Stimulated activated CD8-positive, alpha-beta memory T cell treated with anti-CD3 and anti-CD28 coated beads, Interleukin-7, amount 100 ng/mL, for 4 hours (primary cell): ENCODE measurements at places on chromosomes 11 and 22.

DNA sequence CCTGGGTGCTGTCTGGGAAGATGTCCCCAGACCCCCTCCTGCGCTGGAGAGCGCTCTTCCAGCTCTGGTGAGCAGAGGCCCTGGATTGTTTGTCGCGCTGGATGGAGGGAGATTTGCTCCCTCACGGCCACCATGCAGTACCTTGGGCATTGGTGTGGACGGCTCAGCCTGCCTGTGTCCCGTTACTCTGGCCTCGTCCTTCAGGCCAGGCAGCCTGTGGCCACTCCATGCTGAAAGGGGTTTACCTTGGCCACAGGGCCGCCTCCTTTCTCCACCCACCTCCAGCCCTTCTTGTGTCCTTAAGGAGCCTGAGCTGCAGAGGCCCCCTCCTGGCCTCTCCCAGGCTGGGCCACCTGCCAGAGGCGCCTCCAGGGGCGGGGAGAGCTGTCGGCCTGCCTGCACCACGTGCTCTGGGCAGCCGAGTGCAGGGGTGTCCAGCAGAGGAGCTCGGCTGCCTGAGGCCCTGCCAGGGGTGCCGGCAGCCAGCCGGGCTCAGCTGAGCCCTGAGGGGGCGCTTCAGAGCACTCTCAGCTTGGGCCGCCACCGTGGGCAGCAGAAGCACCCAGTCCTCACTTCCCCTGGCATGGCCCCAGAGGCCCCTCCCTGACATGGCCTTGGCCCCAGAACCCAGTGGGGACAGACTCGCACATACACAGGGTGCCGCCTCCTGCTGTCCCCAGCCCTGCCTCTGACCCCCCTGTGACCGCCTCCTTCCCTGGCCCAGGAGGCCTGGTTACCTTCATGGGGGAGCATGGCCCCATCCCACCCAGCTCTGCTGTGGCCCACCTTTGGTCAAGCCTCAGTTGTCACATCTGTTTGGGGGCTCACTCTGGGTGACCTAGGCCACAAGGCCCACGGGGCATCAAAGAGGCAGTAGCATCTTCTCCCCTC lies 3.4 kb downstream of the CCND1 start:
- DNase-seq = no peak

GRCh38 chr22:50184902-50185374 lies 775 bp upstream of the TRABD start:
- no peak for DNase-seq

GRCh38 chr11:125627236-125627910 lies 2.4 kb downstream of the CHEK1 start:
- no peak for DNase-seq

- peak; percentile 14 for DNase-seq
Measured at GRCh38 chr22:32660292-32660691, 141.2 kb upstream of the TIMP3 start.

GRCh38 chr11:68313574-68314202 lies 1.3 kb downstream of the LRP5 start:
- DNase-seq = no peak

DNA sequence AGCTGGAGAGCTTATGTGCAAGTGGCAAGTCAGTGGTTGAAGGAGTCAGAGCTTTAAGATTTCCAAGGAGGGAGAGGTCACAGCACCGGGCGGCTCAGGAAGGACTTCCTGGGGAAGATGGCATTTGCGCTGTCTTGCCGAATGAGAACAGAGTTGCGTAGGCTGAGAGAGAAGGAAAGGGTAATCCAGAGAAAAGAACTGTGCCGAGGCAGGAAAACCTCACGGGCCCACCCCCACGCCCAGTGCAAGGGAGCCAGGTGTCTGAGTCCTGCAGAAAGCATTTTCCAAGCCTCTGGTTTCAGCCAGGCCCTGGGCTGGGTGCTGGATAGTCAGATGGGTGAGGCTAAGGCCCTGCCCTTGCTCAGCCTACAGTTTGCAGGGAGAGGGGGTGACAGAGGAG lies 3.2 kb upstream of the AP1B1 start:
- DNase-seq = no peak

DNA sequence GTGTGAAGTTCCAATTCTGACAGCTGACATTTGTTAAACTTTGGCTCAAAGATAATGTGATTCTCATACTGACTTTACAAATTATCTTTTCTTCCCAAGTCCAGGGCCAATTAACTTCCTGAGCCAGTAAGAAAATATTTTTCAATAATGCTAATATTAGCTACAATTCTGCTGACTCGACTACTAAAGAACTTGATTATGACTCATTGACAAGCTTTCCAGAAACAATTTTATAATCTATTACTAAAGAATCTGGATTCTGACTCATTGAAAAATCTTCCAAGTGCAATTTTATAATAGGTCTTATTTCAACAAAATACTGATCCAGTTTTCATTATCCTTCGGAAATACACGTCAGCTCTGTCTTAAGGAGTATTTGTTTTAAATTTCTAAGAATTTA lies 12.9 kb upstream of the XKR3 start:
- no peak for DNase-seq

DNA sequence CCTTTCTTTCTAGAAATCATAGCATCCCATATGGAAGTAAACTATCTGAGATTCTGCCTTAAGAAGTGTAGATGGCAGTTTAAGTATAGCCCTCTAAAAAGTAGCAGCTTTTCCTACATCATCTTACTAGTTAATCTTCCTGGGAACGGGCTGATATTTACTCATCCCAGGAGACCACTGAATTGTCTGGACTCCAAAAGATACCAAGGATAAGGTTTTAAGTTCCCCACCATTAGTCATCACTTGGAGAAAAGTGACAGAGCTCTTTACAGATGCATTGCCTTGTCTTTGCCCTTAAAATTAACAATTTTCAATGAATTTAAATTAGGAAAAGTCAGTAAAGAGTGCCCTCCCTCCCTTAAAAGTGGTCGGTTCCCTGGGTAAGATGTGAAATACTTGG lies 129.5 kb downstream of the MAML2 start:
- no peak for DNase-seq

DNA sequence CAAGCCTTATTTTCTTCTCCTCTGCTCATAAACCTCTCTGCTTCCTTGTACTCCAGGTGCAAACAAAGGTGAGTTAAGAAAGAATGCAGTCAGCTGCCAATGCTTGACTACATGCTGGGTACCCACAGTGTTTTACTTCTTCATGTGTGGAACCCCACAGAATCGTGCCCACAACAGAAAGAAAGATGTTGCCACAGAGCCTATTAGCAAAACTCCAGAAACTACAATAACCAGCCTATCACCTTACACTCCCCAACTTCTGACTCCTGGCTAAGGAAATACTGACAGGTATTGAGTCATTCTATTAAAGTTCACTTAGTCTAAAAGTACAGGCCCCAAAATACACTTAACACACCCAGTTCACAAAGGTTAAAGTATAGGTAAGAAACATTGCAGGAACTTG lies 56.9 kb upstream of the CCDC89 start:
- DNase-seq = no peak

GRCh38 chr22:39284142-39284980 lies 35.1 kb downstream of the RPL3 start:
- DNase-seq = no peak

- DNase-seq = no peak
Measured at GRCh38 chr11:41999066-41999465, 539.6 kb upstream of the LRRC4C start.

DNA sequence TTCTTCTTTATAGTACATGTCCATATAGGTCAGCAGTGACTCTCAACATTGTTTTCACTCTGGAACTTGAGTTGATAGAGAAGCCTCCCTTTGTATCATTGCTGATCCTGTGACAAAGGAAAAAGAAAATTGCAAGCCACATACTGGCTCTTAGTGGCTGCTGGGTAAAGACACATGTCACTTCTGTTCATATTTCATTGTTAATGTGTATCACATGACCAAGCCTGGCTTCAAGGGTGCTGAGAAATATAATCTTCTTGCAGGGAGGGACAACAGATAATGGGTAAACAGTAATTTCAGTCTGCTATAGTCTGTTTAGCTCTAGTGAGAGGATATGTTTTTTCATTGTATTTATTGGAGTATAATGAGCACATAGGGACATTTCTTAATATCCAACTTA lies 173.3 kb downstream of the PGR start:
- no peak for DNase-seq

GRCh38 chr22:26541167-26541819 lies 29.0 kb upstream of the TFIP11 start:
- no peak for DNase-seq

DNA sequence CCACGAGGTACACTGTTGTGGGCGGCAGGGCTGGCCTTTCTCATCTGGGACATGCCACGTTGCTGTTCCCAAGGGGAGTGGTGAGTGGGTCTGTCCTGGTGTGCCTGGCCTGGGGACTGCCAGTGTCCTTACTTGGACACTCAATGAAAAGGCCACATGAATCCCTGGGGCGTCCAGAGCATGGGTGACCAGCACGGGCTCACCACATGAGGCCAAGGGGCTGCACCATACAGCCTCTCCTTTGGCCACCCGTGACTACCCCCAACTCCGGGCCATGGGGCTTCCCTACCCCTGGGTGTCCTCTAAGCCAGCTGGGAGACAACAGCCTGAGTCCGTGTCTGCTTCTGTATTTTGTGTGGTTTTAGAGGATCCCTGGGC lies 20.2 kb upstream of the TXNRD2 start:
- DNase-seq = no peak

DNA sequence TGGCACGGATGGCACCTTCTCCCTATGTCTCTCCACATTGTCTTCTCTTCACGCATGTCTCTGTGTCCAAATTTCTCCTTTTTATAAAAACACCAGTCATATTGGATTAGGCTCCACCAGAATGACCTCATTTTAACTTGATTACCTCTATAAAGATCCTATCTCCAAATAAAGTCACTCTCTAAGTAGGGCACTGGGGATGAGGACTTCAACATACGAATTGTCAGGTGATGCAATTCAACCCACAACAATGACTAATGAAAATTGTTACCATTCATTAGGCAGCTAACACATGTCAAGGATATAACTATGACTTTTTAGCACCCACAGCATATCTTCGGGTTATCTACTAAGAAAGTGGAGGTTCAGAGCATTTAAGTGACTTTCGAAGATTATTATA lies 55.5 kb upstream of the USP47 start:
- DNase-seq = no peak

- no peak for DNase-seq
Measured at GRCh38 chr11:119672597-119672996, 56.4 kb downstream of the NECTIN1 start.

DNA sequence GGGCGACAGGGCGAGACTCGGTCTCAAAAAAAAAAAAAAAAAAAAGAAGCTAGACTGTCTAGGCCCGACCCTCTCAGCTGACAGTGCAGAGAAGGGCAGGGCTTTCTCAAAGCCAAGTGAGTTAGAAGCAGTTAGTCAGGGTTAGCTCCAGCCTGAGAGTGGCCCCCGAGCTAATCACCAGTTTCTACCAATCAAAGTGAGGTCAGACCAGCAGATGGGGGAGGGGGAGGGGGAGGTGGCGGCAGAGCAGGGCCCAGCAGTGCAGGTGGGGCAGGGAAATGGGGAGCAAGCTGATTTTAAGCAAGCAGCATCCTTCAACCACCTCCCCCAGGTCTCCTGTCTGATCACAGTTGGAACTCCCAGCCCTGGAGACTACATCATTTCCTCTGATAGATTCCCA lies 55.3 kb upstream of the PRR5 start:
- no peak for DNase-seq

DNA sequence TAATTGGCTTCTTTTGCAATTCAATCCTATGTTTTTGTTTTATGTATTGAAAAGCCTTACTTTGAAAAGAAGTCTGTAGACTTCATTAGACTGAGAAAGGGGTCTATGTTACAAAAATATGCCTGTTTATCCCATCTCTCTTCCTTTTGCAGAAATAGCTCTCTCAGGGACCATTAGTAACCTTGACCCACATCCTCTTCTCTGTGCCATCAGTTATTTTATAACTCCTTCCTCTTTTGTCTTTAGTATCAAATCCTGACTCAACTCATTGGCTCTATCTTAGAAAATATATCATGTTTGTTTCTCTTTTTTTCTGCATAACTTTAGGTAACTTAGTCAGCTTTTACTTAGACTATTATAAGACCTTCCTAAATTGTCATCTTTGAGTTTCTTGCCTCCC lies 20.3 kb downstream of the ZC3H12C start:
- no peak for DNase-seq

DNA sequence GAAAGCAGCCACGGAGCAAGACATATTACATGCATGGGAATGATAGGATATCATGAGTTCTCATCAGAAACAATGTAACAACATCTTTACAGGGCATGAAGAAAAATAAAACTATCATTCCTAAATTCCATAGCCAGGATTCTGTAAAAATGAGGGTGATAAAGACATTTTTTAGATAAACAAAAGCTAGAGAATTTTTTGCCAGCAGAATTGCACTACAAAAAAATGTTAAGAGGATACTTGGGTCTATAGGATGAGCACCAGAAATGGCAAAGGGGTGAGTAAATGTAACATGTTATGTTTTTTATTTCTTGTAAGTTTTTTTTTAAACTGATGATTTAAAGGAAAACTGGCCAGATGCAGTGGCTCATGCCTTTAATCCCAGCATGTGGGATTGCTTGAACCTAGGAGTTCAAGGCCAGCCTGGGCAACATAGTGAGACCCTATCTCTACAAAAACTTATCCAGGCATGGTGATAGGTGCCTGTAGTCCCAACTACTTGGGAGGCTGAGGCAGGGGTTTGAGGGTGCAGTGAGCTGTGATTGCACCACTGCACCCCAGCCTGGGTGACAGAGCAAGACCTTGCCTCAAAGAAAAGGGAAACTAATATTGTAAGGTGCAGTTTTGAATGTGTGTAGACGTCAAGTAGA lies 33.2 kb downstream of the TBX1 start:
- DNase-seq = no peak

DNA sequence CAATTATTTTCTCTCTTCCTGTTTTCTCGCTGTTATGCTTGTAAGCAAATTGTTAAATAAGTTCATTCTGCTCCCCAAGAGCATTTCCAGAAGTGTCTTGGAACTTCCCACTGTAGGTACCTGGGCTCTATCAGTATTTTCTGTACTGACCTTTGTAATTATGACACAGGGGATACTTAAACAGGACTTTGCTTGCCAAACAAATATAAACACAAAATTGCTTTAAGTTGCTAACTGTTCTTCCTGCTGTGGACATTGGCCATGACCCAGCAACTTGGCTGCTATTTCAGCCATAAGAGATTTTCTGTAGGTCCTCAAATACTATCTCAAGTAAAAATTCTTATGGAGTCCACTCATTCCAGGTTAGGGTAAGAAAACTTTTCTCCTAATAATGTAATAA lies 30.1 kb downstream of the SYT9 start:
- no peak for DNase-seq

GRCh38 chr11:130202009-130202817 lies 42.6 kb downstream of the ST14 start:
- no peak for DNase-seq

GRCh38 chr22:42855211-42855610 lies 1.9 kb downstream of the ARFGAP3 start:
- DNase-seq = no peak
